ENCODE measurements at places on chromosomes 11 and 22.

DNA sequence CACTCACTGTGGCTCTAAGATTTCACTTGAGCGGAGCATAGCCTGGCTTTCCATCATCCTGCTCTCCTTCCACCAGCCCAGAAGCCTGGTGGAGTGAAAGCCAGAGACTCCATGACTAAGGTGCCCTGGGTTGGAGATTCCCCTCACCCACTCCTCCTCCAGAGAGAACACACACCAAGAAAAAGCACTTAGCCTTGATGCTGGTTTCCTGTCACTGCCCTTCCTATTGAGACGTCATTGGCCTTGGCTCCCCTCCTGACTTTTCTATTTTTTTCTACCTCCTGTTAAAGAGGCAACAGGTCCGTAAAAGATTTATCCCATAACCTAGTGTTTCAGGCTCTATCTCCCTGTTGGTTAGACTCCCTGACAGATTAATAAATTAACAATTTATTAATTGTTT is 38.5 kb upstream of the APLNR start:
- no peak for DNase-seq

GRCh38 chr11:116207019-116207418 is 565.8 kb downstream of the BUD13 start:
- no peak for DNase-seq

DNA sequence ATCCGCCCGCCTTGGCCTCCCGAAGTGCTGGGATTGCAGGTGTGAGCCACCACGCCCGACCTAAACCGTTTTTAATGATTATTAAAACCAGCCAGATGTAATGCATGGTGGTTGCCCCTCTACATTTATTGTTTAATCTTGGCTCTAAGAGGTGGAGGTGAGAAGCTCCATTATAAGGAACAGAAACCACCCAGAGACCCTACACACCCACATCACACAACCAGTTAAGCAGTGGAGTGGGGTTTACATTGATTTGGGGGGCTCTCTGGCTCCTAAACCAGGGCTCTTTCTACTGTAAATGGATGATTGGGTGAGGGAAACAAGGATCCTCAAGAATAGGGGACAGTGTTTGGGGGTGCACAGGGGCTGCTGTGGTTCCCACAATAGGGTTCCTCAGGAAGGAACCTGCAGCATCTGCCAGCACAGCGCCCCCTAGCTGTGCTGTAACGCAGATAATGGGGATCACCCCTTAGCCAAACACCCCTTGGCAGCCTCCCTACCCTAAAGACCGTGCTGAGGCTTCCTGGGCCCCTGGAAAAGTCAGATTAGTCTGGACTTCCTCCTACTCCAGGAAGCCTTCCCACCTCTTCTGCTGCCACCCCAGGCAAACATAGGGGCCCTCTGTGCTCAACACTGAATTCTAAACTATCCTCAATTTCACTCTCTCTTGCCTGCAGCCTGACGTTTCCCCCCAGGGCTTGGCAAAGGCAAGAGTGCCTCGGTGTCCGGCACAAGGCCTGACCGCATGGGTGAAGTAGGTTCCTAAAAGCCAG is 2.4 kb downstream of the MPST start:
- DNase-seq, result no peak

- DNase-seq, result no peak
Observed at GRCh38 chr11:772429-773390, 4.6 kb downstream of the GATD1 start.

DNA sequence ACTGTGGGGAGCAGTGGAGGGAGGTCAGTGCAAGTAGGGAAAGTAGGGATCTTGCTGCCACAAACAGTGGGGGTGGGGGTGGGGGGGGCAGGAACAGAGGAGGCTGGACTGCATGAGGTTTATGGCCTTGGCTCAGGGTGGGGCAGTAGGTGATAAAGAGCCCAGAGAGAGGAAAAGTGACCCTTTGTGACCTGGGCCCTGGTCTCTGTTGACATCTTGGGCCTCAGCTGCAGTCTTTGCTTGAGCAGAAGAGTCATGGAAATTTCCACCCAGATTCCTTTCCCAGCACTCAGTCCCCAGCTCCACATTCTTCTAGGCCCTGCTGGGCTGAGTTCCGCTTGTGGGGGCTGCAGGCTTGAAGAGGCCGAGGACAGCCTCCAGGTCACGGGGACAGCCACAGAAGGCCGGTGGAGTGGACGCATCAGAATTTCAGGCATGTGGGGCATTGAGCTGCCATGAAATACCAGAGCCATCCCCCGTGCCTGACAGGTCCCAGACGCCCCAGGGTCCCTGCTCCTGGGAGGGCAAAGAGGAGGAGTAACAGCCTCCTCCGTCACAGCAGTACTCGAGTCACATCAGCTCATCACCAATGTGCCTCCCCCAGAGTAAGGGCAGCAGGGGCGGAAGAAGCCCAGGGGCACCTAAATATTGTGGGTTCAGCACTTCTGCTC is 9.7 kb upstream of the MALAT1 start:
- no peak for DNase-seq

- peak; percentile 15 for DNase-seq
Observed at GRCh38 chr11:124884340-124884739, 13.3 kb downstream of the ROBO4 start.

DNA sequence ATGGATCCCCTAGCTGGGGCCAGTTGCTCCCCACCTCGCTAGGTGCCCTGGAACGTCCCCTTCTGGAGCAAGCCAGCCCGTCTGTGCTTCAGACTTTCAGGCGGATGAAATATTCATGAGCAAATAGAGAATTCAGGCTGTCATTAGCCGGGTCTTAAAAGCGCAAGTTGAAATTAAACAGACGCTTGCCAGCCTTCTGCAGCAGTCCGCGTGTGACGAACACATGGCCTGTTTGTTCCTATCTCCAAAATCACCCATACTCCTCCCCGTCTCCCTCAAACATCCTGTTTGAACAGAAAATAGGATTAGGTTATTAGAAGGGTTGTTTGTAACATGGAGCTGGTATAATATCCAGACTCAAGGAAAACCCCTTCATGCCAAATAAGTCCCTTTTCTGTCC is 38.7 kb downstream of the MYO18B start:
- DNase-seq, result no peak

DNA sequence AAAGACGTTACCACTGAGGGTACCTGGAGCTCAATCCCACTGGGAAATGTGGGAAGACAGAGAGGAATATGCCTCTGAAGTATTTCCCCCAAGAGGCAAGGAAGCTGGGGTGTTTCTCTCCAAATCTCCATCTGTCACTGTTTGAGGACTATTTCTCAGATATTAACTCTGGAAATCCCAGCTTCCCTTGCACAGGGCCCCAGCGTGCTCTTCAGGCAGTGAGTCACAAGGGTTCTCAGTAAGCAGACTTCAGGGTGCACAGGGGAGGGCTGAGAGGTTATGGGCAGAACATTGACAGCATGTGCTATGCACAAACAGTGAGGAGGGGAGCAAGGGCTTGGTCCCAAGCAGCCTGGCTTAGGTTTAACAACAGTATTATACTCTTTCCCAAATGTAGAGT is 60.9 kb upstream of the EED start:
- no peak for DNase-seq

GRCh38 chr11:11380883-11381282 is 27.8 kb upstream of the CSNK2A3 start:
- no peak for DNase-seq

DNA sequence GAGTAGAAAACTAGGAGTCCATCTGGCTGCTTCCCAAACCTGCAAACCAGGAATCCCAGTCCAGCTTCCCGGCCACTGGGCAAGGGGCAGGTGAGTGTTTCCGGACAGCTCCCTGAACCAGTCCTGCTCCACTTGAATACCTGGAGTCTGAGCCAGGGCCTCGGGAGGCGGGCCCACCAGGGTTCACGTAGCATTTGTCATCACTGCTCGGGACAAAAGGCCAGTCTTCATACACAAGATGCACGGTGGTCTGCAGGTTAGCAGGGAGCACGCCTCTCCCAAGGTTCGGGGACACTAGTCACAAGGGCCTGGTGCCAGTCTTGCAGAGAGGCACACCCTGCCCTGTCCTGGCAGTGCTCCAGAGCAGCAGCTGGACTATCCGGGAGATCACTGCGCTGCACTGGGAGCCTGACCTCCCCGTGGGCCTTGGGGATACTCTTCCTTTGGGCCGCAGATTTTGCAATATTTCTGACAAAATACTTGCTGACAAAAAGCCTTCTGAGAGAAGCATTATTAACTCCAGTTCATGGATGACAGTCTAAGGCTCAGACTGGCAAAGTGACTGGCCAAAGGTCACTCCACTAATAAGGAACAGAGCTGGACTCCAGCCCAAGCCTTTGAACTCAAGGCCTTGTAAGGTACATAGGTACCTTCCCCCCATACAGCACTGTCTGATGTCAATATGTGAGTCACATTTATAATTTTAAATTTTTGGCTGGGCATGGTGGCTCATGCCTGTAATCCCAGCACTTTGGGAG is 25.1 kb downstream of the CD6 start:
- no peak for DNase-seq

- DNase-seq, result no peak
Observed at GRCh38 chr22:36864454-36865215, 3.8 kb downstream of the NCF4 start.

- DNase-seq, result no peak
Observed at GRCh38 chr11:35146711-35147110, 7.7 kb downstream of the CD44 start.

DNA sequence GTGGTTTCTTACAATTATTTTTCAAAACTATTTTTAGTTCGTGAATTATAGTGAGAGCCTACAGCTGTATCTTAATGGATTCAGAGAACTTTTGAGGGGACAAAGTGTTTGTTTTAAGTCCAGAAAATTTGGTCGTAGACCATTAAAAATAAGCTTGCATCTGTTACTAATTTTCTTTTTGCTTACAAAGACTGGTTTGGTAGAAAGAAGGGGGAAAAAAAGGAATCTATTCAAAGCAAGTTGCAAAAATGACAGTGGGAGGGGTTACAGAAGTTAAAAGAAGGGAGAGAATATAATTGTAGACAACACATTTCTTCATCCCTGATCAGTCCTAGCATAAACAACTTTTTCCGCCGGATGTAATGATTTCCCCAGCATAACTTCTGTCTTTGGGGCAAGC is 72.1 kb downstream of the AMOTL1 start:
- DNase-seq, result no peak

- DNase-seq, result no peak
Observed at GRCh38 chr22:31650391-31650790, 11.6 kb downstream of the PISD start.

DNA sequence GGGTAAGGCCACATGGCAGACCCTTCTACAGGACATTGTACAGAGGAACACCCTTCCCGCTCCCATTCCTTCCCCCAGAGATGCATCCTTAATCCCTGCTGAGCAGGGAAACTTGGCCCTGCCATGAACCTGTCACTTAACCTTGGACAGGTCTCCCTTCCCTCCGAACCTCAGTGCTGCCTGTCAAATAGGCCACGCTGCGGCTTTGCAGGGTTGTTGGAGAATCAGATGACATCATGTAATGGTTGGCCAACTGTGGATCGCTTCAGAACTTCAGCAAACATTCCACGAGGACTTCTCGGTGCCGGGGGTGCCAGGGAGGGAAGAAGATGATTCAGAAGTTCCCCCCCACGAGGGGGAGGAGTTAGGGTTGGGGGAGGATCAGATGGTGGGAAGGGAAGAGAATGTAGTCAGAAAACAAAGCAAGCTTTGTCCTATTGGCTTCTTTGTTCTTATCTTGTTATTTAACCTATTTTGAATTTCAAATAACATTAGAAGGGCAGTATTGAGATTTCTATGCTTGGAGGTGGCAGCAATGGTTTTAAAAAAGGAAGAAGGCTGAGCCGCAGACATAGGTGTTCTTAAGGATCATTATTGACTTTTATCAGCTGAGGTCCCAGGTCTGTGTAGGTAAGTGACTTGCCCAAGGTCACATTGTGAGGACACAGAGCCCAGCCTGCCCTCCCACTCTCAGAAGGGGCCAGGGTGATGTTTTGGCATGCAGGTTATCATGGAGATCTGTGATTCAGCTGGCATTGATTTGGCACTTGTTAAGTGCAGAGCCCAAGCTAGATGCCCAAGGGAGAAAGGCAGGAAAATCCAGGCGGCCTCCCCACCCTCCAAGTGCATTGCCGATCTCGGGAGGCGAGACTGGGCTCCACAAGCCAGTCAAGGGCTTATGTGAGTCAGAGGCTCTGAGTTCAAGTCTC is 3.1 kb downstream of the CDC42EP1 start:
- DNase-seq, result peak; percentile 82

DNA sequence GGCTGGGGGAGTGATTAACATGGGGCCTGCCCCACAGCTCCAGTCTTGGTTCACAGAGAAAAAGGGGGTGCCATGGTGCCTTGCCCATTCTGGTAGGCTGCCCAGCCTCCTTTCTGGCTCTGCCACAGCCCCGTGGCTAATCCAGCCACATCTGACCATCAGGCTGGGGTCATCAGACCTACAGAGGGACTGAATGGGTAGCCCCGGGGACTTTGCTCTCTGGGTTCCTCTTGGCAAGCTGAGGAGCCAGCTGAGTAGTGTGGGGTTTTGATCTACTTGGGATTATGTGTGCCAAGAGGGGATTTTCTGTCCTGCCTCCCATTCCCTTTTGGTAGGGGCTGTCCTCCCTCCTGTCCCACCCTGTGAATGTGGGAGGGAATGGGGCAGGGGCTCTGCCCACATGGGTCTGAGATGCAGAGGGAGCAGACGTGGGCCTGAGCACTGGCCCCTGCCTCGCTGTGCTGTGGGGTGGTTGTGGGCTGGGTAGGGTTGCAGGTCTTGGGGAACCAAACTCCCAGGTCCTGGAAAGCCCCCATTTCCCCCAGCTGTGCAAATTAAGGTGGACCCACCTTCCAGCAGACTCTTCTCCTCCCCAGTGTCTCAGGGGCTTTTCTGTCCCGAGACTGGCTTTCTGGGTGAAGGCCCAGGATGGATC is 32.0 kb downstream of the CD82 start:
- DNase-seq, result no peak

DNA sequence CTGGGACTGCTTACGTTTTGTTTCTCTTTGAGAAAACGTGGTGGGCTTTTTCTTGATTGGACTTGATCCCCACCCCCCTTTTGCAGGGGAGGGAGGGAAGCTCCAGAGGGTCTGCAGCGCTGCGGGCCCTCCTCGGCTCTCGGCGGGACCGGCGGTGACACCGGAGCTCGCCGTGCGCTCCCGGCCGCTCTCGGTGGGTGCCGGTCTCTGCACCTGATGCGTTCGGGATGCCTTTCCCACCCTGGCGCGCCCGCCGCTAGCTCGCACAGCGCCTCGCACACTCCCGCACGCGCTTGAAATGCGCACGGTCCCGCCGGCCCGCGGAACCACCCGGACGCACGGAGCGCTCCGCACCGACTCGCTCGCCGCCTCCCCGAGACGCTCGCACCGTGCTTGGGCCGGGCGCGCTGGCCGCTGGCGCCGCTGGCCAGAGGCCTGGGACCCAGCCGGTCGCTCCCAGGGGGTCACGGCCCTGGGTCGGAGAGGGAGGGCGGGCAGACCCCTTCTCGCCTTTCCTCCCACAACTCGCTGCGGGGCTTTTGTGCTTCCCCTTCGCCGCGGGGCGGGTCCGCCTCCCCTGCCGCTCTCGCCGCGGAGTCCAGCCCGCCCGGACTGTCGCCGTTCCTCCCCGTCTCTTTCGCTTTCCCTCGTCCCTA is 1.0 kb downstream of the ZBTB16 start:
- peak; percentile 79 for DNase-seq

DNA sequence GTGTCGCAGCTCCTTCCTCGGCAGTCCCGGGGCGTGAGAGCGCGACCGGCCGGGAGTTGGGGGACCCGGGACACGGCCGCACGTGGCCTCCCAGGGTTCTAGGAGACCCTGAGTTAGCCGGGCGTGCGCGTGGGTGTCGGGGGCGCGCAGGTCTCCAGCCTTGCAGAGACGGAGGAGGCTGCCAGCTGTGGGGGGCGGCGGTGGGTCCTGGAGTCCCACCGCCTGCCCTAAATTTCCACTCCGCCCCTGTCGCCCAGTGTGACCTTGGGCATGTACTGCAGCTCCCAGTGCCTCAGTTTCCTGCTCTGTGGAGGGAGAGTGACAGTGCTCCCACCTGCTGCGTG is 18.8 kb downstream of the RRP7A start:
- DNase-seq, result no peak
